ENCODE measurements at places on chromosomes 11 and 22.

DNA sequence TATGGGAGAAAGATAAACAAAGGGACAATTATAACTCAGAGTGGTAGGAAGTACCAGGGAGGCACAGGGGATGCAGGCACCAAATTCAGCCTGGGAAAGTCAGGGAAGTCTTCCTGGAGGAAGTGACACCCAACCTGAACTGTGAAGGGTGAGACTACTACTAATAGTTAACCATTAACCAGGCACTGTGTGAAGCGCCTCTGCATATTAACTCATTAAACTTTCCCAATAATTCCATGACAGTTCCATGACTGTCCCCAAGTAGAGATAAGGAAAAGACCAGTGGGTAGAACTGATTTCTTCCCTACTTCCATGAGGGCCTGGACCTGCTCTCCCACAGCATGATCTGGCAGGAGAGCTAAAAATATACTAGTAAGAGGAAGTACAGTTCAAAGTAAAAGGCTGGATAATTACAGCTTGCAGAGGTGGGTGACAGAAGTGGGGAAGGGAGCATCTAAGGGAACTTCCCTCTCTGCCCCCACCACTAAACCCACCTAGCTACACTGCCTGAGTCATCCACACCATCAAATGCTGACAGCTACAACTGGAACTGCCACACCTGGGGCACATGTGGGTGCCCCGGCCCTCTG, 4.7 kb upstream of the AP1B1 start:
- DNase-seq: no peak

GRCh38 chr11:64070314-64070681, 34.6 kb downstream of the FLRT1 start:
- no peak for DNase-seq

DNA sequence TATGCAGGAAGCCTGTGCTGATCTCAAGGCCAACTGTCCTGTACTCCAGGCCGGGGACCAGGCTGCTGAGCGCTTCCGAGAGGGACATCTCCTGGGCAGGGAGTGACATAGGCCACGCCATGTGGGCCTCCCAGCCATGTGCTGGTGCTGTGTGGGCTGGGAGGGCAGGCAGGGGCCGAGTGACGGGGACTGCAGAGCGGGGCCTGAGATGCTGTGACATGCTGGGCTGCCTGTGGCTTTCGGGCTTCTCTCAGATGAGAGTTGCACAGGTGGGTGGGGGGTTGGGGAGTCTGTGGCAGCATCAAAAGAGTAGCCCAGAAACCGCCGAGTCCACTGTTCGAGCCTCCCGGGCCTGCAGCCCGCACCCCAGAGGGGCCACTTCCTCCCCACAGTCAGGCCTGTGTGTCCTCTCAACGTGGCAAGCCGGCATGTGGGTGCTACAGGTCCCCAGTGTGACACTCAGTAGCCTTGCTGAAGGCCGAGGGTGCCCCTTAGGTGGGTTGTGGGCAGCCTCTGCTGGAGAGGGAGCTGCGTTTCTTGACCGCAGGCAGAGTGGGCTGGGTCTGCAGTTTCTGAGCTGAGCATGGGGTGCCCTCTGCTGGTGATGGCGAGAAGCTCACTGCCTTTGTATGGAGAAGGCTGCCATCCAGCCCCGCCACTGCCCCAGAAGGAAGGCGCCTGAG, 101.2 kb downstream of the BCR start:
- DNase-seq: peak; percentile 56

DNA sequence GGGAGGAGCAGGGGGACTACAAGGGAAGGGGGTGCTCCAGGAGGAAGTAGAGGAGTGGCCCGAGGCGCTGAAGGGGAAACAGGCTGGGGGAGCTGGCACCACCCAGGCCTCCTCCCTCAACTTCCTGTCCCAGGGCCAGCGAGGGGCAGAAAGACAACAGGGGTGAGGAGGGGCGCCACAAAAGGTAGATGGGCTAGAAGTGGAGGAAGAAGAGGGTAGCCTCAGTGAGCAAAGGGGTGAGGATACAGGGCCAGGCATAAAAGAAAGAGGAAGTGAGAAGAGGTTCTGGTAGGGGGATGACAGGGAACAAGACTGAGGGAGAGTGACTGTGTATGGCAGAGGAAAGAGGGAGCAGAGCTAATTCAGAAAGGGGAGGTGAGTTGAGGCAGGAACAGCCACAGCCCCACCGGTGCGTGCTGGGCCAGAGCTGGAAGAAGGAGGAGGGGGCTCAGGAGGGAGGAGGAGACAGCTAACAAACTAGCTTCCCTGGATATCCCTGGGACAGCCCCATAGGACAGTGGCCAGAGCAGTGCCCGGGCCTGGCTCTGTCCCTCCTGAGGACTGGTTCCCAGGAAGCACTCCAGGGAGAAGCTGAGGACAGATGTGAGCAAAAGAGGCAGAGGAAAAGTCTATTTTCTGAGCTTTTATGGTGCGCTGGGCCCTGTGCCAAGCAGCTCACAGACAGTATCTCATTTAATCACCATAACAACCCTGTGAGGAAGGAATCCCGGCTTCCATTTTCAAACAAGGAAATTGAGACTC, 8.5 kb downstream of the DCHS1 start:
- no peak for DNase-seq

DNA sequence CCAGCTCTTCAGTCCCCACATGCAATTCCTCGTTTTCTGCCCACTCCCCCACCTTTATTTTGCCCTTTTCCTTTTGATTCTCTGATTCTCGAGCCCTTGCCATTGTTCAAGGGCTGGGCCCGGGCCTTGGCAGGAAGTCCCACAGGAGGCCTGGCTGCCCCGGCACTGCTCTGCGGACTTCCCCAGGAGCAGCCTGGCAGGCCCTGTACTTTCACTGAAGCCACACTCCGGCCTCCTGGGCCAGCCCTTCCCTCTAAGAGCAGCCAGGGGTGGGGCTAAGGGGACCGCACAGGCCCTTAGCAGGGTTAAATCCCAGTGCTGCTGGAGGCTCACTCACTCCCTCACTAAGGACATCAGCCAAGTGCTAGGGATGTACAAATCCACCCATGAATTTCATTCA, 4.1 kb downstream of the LRRC32 start:
- no peak for DNase-seq

- DNase-seq: no peak
Measured at GRCh38 chr22:24201681-24202614, 20.7 kb downstream of the SUSD2 start.

DNA sequence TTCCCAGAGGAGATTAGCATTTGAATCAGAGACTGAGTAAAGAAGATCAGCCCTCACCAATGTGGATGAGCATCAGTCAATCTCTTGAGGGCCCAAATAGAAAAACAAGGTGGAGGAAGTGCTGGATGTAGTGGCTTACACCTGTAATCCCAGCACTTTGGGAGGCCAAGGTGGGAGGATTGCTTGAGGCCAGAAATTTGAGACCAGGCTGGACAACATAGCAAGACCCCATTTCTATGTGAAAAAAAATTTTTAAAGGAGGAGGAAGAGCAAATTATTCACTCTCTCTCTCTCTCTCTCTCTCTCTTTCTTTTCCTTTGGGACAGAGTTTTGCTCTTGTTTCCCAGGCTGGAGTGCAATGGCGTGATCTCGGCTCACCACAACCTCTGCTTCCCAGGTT, 18.1 kb upstream of the CAPRIN1 start:
- DNase-seq: no peak

GRCh38 chr22:20983081-20983771, 1.1 kb downstream of the LZTR1 start:
- DNase-seq: no peak

DNA sequence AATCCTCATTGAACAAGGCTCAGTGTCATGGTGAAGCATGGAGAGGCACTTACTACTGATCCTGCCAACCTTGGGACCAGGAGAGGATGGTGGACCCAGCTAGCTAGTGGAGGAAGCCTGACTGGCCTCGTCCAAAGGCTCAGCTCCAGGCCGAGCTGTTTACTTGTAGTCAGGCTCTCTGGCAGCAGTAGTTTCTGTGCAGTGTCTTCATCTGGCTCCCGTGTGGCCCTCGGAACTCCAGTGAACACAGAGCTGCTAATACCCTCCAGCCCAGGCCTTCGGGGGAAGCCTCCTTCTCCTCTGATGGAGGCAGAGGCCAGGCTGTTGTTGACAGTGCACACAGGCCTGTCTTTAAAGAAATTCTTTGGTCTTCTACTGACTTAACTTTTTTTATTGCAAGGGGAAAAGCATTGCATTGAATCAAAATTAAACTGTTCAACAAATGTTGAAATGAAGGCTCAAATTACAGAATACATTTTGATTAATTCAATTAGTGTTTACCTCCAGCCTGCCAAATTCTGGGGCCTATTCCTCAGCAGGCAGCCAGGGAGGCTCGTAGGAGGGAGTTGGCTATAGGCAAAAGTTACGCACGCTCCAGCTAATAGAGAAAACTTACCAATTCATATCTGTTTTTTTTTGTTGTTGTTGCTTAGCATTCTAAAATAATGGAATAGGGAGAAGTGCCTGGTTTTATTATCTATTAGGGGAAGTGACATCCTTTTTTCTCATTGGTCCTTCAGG, 18.8 kb downstream of the PPFIBP2 start:
- no peak for DNase-seq

DNA sequence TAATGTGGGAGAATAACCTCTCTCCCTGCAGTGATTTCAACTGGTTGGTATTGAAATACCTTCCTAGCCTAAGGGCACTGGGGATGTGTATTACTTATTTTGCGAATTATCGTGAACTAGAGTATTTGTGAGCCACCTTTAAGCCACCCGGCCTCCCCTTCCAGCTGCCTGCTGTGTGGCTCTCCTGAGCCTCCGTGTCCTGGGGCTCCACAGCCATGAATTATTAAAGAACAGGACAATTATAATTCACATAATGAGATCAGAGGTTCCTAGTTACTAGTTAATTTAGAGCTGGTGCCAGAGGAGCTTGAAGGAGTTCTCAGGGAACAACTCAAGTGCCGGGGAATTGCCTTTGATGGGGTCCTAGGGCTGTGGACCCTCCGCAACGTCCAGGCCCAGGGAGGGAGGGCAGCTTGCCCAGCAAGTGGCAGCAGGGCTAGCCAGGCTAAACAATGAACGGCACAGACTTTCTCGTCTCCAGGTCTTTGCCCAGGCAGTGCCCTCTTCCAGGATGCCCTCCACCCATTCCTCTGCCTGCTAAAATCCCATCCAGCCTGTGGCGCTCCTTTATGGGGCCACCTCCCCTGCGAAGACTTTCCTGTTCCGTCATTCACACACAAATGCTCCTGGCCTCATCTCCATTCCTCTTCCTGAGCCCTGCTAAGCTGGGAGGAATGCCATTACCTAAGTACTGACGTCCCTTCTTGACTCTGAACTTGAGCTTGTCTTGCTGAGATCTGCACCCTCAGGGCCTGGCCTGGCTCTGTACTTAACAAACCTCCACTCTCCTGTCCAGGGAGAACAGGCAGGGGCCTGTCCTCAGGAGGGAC, 91.5 kb downstream of the RTL6 start:
- DNase-seq: no peak

DNA sequence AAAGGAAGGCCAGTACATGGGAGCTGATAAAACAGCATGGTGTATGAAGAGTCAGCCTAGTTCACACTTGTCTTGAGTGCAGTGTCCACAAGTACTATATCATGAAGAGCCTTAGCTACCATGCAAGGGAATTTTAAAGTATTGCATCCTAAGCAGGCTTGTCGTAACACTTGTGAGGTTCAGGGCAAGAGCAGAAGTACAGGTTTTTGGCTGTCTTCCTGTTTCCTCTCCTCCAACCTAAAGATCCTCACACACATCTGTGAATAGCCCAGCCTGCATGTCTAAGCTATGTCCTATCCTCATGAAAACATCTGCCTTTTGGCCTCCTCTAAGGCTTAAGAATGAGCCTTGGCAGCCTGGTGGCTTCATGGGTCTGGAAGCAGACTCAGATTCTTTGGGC, 34.6 kb upstream of the TMEM123 start:
- no peak for DNase-seq

GRCh38 chr11:114125959-114126358, 66.4 kb downstream of the ZBTB16 start:
- DNase-seq: no peak

DNA sequence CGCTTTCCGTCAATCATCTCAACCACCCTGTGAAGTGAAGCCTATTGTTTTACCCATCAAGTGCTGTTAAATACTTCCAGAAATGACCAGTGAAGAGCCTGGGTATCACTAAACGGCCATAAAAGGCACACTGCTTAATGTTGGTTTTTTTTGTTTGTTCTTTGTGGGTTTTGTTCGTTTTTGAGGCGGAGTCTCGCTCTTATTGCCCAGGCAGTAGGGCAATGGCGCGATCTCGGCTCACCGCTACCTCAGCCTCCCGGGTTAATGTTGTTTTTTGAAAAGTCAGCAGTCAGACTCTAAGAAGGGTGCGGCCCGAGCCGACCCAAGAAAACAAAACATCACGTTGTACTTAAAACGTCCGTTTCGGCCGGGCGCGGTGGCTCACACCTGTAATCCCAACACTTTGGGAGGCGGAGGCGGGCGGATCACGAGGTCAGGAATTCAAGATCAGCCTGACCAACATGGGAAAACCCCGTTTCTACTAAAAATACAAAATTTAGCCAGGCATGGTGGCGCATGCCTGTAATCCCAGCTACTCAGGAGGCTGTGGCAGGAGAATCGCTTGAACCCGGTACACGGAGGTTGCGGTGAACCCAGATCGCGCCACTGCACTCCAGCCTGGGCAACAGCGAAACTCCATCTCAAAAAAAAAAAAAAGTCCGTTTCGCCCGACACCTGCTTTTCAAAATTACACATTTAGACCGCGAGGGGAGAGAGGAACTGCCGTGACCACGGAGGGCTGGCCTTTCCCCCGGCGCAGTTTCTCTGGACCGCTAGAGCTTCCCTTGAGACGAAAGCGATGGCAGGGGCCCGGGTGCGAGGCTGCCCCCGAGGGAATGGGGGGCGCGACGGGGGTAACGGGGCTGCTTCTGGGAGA, 714 bp downstream of the CD59 start:
- DNase-seq: no peak

- DNase-seq: peak; percentile 6
Measured at GRCh38 chr22:27331526-27332281, 469.9 kb downstream of the MN1 start.

GRCh38 chr11:11409901-11410300, 56.9 kb upstream of the CSNK2A3 start:
- DNase-seq: no peak

DNA sequence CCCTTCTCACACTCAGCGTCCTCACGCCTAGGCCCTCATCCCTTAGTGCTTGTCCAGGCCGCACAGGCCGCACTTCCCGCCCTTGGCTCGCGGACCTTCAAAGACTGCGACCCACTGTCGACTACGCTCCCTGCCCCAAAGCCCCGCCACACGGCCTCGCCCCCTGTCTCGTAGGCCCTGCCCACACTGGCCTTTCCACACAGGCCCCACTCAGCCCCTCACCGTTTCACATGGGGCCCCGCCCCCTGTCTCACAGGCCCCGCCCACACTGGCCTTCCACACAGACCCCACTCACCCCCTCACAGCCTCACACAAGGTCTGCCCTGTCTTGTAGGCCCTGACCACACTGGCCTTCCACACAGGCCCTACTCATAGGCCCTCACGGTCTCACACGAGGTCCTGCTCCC, 11.0 kb downstream of the NRXN2 start:
- DNase-seq: no peak

GRCh38 chr11:95521133-95521542, 268.4 kb downstream of the FAM76B start:
- no peak for DNase-seq

- DNase-seq: no peak
Measured at GRCh38 chr11:119505861-119506260, 82.9 kb upstream of the THY1 start.
